ENCODE measurements at places on chromosomes 2 and 18.

- DNase-seq: no peak
Observed at GRCh38 chr2:196233021-196233804, 61.8 kb upstream of the STK17B start.

DNA sequence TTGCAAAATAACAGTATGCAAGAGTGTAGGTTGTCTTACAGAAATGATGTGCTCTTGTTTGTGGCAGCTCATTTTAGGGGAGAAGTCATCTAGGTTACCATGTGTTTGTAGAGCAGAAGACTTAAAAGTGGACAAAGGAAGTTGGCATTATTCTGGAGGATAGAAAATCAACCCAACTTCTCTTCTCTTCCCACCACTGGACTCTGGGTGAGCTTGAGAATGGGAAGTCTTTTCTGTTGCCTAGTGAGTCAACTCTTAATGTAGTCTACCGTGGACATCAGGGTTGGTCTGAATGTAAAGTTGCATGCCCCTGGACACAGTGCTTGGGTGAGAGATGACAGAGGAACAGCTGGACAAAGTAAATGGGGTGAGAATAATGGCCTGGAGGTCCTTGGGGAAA, 98.3 kb downstream of the FMNL2 start:
- DNase-seq: no peak

DNA sequence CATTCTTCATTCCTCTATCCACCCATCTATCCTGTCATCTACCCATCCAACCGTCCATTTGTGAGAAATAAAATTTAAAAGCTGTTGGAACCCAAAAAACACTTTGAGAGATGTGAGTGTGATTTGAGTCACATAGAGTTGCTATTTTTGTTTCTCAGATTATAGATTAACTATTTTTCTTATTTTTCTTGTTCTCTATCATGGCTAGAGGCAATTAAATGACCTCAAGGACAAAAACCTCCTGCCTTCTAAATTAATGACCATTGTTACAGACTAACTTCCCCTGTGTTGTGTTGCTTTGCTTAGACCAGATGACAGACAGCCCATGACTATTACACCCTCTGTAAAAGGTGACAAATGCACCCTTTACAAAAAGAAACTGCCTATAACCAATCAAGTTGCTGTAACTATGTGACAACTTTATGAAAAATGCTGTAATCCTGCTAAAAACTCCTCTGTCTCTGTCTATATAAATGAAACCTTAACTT, 207.9 kb upstream of the CXCR4 start:
- DNase-seq: no peak

DNA sequence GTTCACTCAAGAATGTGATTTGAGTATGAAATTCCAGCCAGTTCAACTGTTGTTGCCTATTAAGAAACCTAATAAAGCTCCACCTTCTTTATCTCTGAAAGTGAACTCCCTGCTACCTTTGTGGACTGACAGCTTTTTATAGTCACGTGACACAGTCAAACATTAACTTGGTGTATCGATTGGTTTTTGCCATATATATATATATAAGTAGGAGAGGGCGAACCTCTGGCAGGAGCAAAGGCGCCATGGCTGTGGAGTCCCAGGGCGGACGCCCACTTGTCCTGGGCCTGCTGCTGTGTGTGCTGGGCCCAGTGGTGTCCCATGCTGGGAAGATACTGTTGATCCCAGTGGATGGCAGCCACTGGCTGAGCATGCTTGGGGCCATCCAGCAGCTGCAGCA, at the start of gene UGT1A1:
UGT1A1 (plus strand) TSS at position 228 of the 400 bp plus-strand sequence; CDS start at position 246, 18 bp downstream.
- no peak for DNase-seq

DNA sequence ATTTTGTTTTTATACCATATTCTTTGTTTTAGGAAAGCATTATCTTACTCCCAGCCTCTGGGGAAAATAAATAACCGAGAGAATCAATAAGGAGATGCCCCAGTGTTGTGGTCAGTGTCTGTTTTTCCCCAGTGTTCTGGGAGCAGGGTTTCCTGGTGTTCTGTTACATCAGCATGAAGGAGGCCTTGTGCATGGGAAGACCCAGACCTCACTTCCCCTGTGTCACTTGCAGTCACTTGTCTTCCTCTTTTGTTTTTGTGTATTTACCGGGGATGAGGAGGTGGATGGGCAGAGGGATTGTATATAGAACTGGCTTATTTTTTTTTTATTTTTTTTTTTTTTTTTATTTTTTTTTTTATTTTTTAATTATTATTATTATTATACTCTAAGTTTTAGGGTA, 45.0 kb upstream of the MGAT5 start:
- DNase-seq: no peak

DNA sequence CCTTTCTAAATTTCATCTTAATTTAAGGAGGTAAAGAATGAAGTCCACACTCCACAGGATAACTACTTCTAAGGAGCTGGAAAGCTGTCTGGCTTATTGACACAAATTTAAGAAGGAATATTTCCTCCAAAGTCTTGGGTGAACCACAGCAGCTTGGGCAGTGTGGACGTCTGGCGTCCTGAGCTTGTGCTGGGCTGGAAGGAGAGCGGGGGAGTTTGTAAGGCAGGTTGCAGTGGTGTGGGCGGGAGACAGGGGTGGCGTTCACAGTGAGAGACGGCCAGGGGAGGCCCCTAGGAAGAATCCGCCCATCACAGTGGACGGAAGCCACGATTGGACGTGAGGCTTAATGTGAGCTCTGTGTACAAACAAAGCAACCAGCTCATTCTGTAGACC, 25.7 kb downstream of the ADI1 start:
- no peak for DNase-seq

- no peak for DNase-seq
Observed at GRCh38 chr2:33277002-33277426, 199.4 kb upstream of the RASGRP3 start.

GRCh38 chr2:65392609-65393008, 39.8 kb downstream of the SPRED2 start:
- DNase-seq: no peak

DNA sequence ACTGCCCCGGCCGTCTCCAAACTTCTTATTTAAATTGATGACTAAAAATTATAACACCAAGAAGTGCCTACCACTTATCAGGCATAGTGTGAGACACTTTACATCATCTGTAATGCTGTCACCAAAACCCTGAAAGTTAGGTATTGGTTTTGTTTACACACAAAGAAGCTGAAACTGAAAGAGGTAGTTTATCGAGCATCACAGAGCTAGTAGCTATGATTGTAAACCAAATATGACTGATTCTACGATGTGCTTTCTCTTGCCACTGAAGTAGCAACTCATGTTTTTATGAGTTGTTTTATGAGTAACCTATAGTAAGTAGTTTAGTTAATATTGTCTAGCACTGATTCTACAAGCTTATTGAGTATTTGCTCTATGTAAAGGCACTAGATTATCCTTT, 31.5 kb downstream of the DYNC1I2 start:
- no peak for DNase-seq

DNA sequence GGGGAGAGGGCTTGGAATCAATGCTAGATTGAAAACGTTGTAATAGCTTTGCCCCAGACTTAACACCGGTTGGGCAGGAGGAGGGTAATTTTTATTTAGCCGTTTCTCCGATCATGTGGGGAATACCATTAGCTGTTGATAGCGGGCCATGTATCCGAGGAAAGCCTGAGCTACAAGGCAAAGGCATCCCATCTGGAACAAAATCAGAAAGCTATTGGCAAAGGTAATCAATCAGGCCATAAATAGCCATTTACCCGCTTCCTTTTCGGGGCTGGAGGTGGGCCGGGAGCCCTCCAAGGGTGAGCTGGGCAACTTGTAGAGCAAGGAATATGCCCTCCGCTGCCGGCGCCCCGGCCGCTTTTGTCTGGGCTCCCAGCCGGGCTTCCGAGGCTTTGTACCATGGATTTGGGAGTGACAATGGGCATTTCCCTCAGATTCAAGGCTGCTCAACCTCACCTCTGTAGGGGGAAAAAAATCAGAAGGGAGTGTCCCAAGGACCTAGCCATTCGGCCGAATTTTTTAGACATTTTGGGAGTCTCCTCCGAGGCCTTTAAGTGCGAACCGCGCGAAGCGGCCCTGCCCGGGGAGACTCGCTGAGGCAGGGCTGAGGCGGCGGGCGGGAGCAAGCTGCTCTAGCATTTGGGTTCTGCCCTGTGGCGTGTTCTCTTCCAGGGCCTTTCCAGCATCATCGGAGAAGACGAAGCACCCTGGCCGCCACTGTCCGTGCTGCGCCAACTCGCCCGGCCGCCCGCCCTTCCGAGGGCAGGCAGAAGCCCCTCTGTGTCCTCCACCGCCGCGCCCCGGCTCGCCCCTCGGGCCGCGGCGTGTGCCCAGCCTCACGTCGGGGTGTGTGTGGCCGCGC, 1.1 kb upstream of the HOXD9 start:
- DNase-seq: no peak

- DNase-seq: no peak
Observed at GRCh38 chr2:75728614-75729419, 18.1 kb upstream of the GCFC2 start.

- no peak for DNase-seq
Observed at GRCh38 chr18:6745504-6746031, 16.1 kb downstream of the ARHGAP28 start.

GRCh38 chr2:224816816-224817215, 100.7 kb upstream of the CCDC195 start:
- DNase-seq: no peak

- no peak for DNase-seq
Observed at GRCh38 chr2:66430505-66431273, 4.2 kb upstream of the MEIS1 start.

DNA sequence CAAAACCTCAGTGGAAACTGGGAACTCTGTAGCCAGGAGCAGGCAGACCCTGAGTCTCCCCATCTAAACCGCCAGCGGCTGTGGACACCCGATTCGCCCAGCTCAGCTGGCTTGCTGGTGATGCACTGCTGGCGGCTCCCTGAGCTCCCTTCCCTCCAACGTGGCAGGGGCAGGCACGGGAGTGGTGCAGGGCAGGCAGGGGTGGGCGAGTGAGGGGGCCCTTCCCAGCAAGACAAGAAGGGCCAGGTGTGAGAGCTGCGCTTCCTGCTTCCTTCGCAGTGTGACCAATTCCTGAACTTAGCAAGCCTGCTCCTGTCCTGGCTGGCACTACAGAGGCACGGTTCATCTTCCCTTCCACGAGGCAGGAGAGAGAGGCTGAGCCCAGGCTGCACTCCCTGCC, 12.3 kb upstream of the SEMA4C start:
- no peak for DNase-seq

GRCh38 chr2:167100506-167100905, 212.2 kb downstream of the XIRP2 start:
- no peak for DNase-seq

DNA sequence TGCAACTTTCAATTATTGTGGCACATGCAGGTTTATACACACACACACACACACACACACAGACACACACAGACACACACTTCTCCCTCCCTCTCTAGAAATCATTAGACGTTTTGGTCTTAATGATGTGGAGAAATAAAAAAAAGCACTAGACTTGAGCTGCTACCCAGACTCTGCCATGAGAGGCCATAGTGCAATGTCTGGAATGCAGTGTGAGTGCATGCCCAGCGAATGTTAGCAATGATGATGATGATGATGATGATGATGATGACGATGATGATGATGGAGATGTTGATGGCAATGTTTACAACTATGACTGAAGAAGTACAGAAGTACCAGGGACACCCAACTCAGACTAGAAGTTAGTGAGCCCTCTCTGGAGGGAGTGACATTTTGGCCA, 23.8 kb upstream of the KLHL29 start:
- no peak for DNase-seq

DNA sequence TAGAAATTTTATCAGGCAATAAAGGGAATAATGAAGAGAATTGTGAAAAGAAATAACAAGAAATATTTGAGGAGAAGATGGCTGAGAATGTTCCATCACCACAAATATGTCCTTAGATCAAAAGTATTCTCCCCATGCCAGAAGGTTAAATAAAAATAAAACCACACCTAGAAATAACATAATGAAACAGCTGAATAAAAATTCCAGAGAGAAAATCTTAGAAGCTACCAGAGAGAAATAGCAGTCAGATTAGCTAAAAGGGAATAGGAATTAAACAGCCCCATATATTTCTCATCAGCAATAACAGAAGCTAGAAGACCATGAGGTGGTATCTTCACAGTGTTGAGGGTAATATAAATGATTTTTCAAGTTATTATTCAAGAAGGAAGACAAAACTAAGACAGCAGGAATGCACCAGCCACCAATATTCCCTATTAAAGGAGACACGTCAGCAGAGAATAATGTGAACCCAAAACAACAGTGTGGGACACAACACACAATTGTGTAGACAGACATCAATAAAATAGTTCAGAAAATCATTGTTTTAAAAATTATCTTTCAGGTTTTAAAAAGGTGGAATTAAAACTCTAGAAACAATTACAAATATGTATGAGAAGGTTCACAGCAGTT, 82.0 kb upstream of the NEDD4L start:
- DNase-seq: no peak

GRCh38 chr2:226423498-226423960, 376.1 kb downstream of the IRS1 start:
- no peak for DNase-seq

Data from NCI-H345 (cell line).